ENCODE measurements at places on chromosomes 16 and 17.

DNA sequence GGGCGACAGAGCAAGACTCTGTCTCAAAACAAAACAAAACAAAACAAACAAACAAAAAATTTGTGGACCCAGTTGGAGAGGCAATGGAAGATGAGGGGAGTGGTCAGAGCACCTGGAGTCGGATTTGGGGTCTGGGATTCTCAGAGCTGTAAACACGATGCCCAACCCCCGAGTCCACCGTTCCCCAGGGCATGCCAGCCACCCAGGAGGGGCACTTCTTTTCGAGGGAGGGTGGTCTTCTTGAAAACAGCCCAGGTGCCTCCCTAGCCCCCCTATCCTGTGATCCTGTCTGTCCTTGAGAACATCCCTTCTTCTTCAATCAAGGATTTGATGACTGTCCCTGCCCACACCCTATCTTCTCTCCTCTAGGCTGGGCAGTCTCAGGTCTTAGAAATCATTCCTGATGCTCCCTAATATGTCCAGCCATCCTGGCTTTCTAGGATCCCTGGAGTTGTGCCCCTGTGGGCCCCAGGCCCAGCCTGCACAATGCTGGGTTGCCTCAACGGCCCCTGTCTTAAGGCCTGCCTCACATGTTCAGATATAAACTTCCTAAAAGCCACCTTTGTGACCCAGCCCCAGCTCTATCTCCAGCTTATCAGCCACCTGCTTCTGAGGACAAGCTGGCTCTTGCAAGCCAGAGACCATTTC is 3.1 kb upstream of the SLC13A2 start:
- DNase-seq = no peak

GRCh38 chr16:56608876-56609462 is 585 bp downstream of the MT2A start:
- peak; percentile 39 for DNase-seq

GRCh38 chr17:31318851-31319661 is 2.4 kb downstream of the EVI2A start:
- DNase-seq = no peak

DNA sequence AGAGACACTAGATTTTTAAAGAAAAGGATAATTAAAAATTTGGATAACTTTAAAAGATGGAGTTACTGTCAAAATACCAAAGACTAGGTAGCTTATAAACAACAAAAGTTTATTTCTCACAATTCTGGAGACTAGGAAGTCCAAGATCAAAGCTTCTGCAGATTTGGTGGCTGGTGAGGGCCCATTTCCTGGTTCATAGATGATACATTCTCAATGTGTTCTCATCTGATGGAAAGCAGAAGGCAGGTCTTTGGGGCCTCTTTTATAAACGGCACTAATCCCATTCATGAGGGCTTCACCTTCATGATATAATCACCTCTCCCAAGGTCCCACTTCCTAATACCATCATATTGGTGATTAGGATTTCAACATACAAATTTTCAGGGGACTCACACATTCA is 33.7 kb downstream of the NLK start:
- no peak for DNase-seq

DNA sequence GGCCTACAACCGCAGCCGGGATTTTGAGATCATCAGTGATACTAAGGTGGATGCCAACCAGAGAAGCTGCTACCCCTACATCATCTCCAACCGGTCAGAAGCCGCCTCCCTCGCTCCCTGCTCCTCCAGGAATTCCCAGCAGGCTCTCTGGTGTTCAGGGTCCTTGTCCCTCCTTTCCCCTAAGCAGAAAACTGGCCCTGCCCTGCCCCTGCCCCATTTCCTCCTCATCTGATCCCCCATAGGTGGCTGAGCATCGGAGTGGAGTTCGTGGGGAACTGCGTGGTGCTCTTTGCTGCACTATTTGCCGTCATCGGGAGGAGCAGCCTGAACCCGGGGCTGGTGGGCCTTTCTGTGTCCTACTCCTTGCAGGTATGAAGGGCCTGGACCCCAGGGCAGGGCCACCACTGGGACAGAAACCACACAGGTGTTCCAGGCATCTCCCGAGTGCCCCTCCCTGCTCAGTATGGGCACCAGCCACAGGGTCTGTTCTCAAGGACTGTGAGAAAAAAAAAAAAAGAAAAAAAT is 29.8 kb downstream of the ANKRD40 start:
- DNase-seq = no peak

Data from NCI-H524 treated with DMSO at 0.1 percent for 48 hours (cell line).